ENCODE measurements at places on chromosomes 12 and 14.

DNA sequence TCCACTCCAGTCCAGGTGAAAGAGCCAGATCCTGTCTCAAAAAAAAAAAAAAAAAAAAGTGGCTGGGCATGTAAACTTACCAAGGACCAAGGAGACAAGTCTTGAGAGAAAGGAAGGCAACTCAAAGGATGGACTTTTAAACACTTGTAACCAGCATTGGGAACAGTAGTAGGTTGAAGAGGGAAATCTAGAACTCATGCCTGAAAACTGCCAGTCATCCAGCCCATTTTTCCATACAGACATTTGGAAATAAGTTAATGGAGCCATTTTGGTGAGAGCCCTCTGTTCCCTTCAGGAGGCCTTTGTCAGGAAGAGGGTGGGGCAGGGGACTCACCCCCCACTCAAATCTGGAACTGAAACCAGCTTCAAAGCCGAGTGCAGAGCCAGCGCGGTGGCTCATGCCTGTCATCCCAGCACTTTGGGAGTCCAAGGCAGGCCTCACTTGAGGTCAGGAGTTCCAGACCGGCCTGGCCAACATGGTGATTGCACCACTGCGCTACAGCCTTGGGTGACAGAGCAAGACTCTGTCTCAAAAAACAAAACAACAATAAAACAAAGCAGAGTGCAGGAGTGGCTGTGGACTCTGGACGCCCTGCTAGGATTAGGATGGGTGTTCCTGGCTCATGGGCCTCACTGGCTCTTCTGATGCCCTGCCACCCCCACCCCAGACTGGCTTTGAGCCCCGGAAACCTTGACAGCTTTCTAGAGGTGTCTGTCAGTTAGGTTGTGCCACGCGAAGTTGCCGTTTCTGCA lies 1.6 kb upstream of the MLXIP start:
- no peak for DNase-seq

GRCh38 chr12:47317175-47317915 lies 237.6 kb upstream of the AMIGO2 start:
- no peak for DNase-seq

GRCh38 chr12:27261866-27262265 lies 17.8 kb downstream of the STK38L start:
- no peak for DNase-seq

GRCh38 chr14:74572726-74573301 lies 39.2 kb downstream of the LTBP2 start:
- no peak for DNase-seq

GRCh38 chr14:52095336-52095735 lies 26.5 kb upstream of the NID2 start:
- no peak for DNase-seq

DNA sequence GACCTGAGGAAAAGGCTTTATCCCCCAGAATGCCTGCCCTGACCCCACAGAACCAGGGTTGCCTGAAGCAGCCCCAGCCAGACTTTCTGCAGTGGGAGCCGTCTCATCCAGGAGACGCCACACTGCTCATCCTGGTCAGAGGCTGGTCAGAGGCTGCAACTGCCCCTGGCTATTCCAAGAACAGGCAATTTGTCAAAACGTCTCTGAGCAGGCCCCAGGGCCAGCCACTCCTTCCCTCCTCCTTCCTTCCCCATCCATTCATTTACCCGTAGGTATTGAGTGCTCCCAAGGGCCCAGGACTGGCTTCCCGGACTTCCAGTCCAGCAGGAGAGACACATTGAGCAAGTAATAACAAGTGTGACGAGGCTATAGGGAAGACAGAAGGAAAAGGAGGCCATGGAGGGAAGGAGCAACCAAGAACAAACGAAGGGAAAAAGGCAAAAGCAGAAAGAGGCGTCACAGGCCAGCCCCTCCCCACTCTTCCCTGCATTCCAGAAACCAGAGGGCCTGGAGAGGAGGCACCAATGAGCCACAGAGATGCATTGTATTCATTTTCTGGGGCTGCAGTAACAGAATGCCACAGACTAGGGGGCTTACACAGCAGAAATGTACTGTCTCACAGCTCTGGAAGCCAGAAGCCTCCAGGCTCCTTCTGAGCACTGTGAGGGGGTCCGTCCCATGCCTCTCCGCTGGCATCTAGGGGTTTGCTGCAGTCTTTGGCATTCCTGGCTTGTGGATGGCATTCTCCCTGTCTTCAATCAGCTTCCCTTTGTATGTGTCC lies 21.0 kb upstream of the CD9 start:
- no peak for DNase-seq

- DNase-seq, result no peak
Observed at GRCh38 chr12:94813314-94813713, 163.0 kb upstream of the TMCC3 start.

- DNase-seq, result no peak
Observed at GRCh38 chr14:91413547-91414474, 3.8 kb downstream of the CCDC88C start.

DNA sequence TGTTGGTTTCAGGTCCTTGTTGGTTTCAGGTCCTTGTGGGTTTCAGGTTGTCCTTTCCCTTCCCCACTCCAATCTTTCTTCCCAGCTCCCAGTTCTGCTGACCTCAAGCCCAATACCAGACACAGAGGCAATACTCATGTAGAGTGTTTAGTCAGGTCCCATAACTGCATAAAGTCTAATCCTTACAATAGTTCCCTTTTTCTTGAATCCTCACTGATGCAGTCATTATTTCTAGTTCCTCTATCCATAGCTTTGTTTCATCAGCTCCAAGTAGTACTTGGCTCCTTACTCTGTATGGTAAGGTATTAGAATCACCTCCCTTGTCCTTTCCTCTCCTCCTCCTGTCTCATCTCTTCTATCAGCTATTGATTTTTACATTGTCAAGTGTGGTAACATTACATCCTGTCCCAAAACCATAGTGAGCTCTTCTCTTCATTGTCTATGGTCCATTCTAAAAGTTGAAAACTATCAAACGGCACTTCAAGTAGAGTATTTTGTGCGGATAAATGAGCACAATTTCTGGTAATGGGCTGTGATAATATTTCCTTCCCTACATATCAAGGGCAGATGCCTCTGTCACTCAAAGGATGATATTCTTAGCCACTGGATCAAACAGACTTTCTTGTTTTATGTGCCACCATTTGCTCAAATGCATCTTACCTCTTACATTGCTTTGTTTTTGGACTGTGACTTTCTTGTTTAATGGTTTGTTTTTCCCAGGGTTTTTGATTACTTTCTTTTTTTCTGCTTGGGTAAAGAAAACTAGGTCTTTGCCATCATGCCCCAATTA lies 57.2 kb upstream of the JDP2 start:
- DNase-seq, result no peak
